ENCODE measurements at places on chromosomes 5 and 9.

- no peak for DNase-seq
Measured at GRCh38 chr5:7325975-7326913, 69.7 kb upstream of the ADCY2 start.

DNA sequence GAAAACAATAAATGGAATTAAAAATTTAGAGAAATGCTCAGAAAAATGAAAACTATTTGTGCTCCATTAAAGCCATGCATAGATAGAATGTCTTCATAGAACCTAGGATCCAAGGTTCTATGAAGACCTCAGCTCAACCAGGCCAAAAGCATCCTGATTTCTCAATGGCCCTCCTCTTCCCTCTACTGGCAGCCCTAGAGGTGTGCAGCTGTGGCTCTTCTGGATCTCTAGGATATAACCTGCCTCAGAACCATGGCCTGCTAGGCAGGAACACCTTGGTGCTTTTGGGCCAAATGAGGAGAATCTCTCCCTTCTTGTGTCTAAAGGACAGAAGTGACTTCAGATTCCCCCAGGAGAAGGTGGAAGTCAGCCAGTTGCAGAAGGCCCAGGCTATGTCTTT lies 15.1 kb downstream of the IFNA1 start:
- DNase-seq, result peak; percentile 37

DNA sequence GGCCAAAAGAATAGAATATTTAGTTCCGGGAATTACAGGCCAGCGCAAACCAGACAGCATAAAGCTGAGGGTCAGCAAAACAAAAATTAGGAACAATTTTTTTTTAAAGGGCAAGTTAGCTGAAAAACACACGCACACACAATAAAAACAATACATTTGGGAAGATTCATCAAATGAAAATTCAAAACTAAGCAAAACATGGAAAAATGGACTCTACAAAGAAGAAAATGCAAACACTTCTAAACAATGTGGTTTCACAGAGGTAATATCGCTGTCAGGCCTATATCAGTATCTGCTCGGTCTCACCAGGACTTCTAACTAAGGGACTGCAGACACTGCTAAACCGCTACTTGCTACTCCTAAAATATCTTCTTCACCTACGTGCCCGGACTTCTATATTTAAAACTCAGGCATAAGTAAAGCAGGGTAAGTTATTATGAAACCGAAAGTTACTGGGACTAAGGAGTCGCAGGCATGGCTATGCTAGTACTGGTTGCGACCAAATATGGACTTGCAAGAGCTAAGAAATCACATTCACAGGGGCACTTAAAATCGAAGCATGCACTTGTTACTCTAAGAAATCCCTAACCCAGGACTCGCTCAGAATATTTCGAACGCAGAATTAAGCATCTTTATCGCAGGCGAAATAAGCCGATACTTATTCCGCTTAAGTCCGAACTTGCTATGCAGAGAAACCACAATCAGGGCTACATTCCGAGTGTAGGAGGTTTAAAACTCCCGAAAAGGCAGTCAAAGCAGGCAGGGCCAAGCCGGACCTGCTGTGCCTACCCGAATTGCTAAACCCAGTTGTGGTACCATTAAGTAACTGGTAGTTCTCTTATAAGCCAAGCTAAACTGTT lies 2.3 kb downstream of the ANXA2R start:
- DNase-seq, result peak; percentile 44

GRCh38 chr5:78534905-78535200 lies 113.7 kb downstream of the LHFPL2 start:
- no peak for DNase-seq

DNA sequence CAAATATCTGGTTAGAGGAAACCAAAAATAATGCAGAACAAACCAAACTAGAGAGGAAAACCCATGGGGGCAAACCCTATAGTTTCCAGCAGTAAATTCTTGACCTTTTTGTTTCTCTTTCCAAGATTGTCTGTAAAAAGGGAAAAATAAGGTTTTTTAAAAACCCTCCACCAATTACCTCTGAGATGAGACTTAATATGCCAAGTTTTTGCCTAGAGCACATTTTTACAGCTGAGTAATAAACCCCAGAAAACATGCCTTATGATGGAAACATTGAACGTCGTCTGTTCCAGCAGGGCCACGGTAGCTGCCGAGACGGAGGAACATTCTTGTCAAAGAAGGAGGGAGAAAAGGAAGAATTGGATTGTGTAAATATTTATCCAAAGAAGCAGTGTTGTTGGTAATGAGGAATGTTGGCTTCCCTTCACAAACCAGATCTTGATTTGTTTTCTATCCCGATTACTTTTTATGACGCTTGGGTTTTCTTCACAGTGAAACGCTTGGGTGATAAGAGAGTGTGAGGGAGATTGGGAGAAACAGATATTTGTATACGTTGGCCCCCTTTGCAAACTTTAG lies 17.3 kb upstream of the MSX2 start:
- DNase-seq, result no peak

DNA sequence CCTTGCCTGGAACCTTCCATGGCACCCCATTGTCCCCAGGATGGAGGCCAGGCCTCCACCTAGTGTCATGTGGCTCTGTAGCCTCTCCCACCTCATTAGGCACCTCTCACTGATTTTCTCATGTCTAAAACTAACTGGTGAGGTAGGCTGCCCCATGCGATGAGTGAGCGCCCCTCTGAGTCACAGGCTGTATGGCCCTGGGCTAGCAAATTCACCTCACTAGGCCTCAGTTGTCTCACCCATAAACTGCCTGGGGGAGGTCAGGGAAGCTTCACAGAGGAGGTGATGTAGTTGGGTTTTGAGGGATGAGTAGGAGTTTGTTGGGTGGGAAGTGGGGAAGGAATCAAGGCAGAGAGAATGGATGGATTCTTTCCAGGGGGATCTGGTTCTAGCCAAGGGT lies 8.8 kb downstream of the RXRA start:
- DNase-seq, result no peak

- DNase-seq, result no peak
Measured at GRCh38 chr5:107951309-107951708, 280.6 kb upstream of the EFNA5 start.

DNA sequence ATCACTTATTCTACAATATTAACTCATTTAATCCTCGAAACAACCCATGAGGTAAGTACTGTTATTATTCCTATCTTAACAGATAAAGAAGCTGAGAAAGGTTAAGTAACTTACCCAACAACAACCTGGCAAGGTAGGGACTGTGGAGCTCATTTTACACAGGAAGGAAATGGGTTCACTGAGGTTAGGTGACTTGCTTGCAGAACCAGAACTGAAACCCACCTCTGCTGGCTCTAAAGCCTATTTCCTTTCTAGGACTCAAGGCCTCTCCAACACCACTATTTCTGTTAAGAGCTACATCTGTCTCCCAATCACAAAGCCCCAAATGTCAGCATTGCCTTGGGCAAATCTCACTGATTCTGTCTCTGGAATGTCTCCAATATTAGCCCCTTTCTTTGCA lies 38.9 kb upstream of the IFNK start:
- no peak for DNase-seq

DNA sequence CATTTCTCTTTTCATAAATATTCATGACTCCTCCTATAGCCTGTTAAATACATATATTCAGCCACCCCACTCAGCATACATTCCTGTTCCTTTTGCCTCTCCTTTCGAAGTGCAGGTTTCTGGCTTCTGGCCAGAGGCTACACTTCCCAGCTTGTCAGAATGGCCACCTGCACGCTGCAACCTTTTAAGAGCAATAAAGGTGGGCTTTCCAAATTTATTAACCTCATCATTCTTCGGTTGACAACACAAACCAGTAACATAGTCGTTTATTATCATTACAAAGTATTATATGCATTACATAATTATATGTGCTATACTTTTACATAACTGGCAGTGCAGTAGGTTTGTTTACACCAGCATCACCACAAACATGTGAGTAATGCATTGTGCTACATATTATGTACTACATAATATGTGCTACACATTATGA lies 16.5 kb upstream of the TMEM171 start:
- DNase-seq, result no peak

DNA sequence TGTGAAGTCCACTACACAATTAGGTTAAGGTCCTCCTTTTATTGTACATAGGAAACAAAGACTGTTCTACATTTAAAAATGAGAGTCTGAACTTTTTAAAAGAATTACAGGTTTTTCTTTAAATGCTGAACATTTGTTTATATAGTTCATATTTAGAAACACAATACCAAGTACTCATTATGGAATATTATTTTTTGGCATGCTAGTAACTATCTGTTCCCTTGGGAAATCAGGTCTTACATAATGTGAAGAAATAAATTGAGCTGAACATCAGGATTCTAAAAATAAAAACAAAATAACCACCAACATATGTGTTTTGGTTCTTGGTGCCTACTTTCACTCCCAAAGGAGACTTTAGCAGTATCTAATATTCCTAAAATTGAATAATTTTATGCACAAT lies 230.5 kb upstream of the IZUMO3 start:
- no peak for DNase-seq

- no peak for DNase-seq
Measured at GRCh38 chr9:32395510-32396216, 11.2 kb downstream of the ACO1 start.

DNA sequence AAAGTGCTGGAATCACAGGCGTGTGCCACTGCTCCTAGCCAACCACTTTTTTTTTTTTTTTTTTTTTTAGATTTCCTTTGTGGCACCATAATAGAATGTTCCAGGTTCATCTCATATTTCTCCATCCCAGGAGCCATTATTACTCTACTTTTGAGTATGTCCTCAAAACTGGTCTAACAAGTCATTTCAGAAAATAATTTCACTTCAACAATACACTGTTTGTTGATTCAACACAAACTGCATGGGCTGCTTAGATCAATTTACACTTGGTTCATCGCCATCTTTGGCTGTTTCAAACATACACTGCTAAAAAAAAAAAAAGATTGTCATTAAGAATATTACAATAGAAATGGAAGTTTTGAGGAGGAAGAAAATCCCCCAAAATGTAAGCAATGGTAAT lies 57.9 kb downstream of the CSNK1A1 start:
- DNase-seq, result no peak

- no peak for DNase-seq
Measured at GRCh38 chr9:38338342-38339018, 54.0 kb upstream of the ALDH1B1 start.

- DNase-seq, result no peak
Measured at GRCh38 chr5:96338624-96339415, 94.2 kb downstream of the PCSK1 start.

- no peak for DNase-seq
Measured at GRCh38 chr5:1231354-1231905, 6.2 kb downstream of the SLC6A18 start.

- DNase-seq, result no peak
Measured at GRCh38 chr9:87991151-87991870, 17.0 kb upstream of the CDK20 start.

- no peak for DNase-seq
Measured at GRCh38 chr5:148120317-148120716, 48.0 kb upstream of the SPINK14 start.

DNA sequence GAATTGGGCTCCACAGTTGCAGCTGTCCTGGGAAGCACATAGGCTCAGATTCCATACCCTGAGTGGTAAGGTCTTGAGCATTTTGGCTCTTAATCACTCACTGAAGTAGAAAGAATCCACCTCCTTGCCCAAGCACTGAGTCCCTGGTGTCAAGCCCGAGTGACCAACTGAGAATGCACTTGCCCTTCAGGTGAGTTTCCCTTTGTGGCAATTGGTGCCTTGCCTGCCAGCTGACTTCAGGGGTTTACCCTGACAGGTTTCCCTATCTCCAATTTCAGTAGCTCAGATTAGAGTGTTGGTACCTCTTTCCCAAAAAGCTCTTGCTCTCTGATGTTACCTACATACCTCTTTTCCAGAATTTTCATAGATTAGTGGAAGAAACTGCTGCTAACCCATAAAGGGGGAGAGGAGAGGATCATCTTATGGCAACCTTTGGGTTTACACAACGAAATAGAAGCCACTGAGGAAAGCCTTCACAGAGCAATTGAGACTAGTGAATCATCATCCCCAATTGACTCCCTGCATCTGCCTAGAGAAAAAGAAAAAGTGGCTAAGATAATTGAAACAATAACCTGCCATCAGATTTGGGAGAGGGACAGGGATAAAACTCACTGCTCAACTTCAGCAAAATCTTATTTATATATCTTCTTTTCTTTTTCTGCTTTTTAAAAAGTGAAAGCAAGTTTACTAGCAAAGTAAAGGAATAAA lies 48.6 kb downstream of the CCL28 start:
- no peak for DNase-seq

GRCh38 chr5:134620634-134621033 lies 12.0 kb downstream of the SAR1B start:
- DNase-seq, result no peak

DNA sequence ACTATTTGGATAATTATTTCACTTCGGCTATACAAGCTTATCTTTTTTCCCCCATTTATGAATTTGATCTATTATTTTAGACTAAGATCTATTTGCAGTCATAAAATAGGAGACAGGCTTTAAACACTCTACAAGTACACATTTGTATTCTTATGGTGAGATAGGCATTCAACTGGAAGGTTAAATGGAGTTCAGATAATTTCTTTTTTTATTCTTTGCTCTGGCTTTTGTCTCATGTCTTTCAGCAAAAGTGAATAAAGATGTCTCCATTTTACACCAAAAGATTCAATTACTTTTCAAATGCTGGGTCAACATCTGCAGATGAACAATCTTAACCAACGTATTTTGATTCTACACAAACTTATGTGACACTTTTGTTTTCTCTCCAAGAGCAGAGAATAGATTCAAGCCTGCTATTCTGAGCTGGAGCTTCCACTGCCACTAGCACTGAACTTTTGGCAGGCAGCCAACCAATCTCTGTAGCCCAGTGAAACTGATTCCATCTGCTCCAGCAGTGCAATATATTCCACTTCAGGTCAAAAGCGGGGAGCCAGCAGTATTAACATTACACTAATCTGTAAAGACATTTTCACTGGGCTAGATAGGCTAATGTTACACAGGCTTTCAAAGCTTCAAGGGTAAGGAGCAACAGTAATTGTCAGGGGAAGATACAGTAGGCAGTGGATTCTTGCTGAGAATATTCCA lies 452.0 kb upstream of the ZNF608 start:
- no peak for DNase-seq

GRCh38 chr5:106849266-106849665 lies 821.5 kb downstream of the EFNA5 start:
- no peak for DNase-seq

DNA sequence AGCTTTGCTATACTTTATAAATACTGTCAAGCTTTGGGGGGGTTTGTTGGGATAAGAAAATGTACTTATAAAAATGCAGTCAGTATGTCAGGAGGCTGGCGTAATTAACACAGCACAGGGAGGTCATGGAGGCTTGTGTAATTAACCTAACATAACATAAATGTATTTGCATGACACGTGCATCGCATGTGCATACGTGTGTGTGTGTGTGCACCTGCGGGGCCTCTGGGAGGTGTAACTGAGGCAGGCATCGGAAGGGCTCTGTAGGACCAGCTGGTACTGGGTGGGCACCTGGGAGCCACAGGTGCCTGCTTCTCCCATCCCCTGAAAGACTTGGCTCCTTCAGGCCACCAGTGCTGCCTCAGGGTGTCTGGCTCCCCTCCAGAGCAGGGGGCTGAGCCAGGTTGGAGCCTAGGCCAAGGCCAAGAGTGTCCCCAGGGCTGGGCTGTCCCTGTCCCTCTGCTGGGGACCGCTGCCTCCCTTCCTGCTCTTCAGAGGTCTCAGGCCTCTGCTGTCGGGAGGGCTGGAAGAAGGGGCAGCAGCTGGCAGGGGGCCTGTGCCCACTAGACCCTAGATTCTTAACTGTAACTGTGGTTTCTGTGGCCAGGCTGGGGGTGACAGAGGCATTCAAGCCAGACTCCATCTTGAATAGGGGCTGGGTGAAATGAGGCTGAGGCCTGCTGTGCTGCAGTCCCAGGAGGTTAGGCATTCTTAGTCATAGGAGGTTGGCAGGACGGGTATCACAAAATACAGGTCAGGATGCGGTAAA lies 9.0 kb downstream of the FCN2 start:
- no peak for DNase-seq
